ENCODE measurements at places on chromosomes 1 and 21. TPM values are rescaled to one million over a fixed set of nuclear protein-coding genes. Genes with fewer than 3 reads are reported as not detected.

FAM72B gene
- 58.1 TPM for total RNA-seq

- H3K27me3 ChIP-seq, result no peaks in the 10 kb centered on the region
- peaks cover 99% of the 10 kb centered on the region for H3K4me1 ChIP-seq
- no peak overlapping the region for H3K27ac ChIP-seq
- no peak overlapping the region for H3K4me3 ChIP-seq
- H3K36me3 ChIP-seq, result no peaks in the 10 kb centered on the region
Observed at GRCh38 chr1:206895325-206895724, 1.9 kb upstream of the IL24 start.

DNA sequence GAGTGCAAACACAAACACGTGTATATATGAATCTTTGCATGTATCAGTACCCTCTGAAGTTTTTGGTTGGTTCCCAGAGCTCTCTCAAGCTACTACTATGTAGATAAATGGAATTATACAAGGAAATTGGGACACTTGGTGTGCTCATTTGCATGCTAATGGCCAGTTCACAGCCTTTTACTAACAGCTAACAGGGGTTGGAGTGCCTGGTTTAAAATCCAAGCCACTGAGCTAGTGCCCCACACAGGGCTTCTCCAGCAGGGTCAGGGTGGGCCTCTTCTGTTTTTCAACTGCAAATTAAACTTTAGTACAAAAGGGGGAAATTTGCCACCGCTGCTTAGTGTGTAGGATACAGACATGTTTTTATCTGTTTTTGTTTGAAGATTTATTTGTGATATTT lies 121.0 kb downstream of the ATP5PO start:
- no peak for DNase-seq
- no peak overlapping the region for H3K4me3 ChIP-seq
- H3K27ac ChIP-seq, result no peak overlapping the region
- no peaks in the 10 kb centered on the region for H3K36me3 ChIP-seq
- no peaks in the 10 kb centered on the region for H3K27me3 ChIP-seq
- H3K4me1 ChIP-seq, result no peaks in the 10 kb centered on the region

DNA sequence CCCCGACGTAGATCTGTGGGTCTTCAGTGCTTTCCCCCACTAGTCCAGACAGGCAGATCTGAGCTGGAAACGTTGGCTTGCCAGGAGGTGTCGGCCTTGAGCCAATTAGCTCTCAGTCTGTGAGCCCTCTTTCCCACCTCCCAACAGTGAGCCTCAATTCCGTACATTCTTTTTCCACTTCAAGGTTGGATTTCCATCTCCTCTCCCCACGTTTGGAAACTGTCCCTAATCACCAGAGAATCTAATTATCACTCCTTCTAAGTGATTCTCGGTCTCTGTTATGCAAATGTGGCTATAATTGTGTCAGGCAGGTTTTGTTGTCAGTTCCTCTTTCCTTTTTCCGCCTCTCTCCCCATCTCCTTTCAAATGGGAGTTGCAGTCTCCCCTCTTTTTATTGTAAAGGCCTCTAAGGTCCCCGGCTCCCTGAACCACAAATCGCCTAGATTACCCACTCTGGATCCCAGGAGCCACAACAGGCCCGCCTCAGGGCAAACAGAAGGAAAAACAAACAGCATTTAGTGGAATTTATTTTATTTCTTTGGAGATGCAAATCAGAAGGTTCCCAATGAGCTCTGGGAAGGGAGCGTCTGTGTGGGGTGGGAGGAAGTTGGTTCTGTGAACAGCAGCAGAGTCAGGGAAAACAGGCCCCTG lies 29.4 kb upstream of the LRRN2 start:
- no peak for DNase-seq
- H3K27me3 ChIP-seq, result peaks cover 16% of the 10 kb centered on the region
- H3K4me3 ChIP-seq, result no peak overlapping the region
- no peaks in the 10 kb centered on the region for H3K36me3 ChIP-seq

PADI2 gene
- 0.14 TPM for total RNA-seq

DNA sequence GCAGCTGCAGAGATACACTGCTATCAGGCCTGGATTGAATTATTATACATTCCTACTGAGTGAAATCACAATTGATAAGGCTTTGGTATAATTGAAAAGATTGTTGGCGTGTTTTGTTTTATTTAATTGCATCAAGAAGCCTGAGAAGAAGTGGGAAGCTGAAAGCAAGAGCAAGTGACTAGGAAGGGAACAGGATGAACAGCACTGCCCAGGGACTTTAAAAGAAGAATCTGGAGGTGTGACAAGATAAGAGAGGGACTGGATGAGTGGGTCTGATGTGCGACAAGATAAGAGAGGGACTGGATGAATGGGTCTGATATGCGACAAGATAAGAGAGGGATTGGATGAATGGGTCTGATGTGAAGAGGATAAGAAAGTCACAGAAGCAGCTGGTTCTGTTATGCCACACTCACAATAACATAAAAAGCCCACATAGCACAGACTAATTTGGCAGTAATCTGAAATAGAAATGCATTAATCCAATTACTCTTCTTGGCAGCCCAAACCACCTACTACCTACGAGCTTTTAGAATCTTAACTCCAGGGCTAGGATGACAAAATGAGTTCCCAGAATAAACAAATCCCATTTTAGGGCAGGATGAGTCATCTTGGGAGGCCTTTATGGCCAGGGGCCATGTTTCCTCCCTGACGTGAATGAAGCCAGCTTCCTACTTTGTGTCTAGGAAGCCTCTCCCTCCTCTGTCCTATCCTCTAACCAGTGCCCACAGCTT lies 129.7 kb downstream of the DUSP10 start:
- H3K4me3 ChIP-seq, result no peak overlapping the region
- no peak overlapping the region for H3K27ac ChIP-seq
- no peaks in the 10 kb centered on the region for H3K4me1 ChIP-seq
- no peak for DNase-seq
- H3K27me3 ChIP-seq, result no peaks in the 10 kb centered on the region

SMPDL3B gene
- 0.41 TPM for total RNA-seq

USP16 gene
- 46.4 TPM for total RNA-seq

GRCh38 chr1:244224487-244225430 lies 173.7 kb downstream of the ZBTB18 start:
- no peaks in the 10 kb centered on the region for H3K27me3 ChIP-seq
- H3K36me3 ChIP-seq, result no peaks in the 10 kb centered on the region
- H3K4me3 ChIP-seq, result no peak overlapping the region
- H3K4me1 ChIP-seq, result no peaks in the 10 kb centered on the region
- no peak overlapping the region for H3K27ac ChIP-seq

- H3K36me3 ChIP-seq, result no peaks in the 10 kb centered on the region
- H3K4me1 ChIP-seq, result peaks cover 18% of the 10 kb centered on the region
- H3K27ac ChIP-seq, result no peak overlapping the region
- DNase-seq, result no peak
- H3K27me3 ChIP-seq, result no peaks in the 10 kb centered on the region
Observed at GRCh38 chr1:172375211-172375631, 45.3 kb upstream of the C1orf105 start.

DNA sequence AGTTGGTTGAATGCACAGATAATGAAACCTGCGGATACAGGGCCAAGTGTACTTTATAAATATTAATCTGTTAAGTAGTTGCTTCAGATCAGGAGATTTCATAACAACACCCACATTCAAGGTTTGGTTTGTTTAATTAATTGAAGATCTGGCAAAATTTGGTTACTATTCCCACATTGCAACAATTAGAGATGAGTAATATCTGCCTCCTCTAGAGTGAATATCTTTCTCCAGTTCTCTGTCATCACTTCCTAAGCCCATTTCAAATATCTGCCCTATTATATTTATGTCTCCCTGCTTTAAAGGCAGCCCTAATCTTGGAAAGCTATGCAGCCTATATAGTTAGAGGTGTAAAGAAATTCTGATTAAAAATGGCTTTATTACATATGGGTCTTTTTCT lies 61.4 kb downstream of the PPP2R5A start:
- no peak overlapping the region for H3K27ac ChIP-seq
- DNase-seq, result no peak
- no peak overlapping the region for H3K4me3 ChIP-seq

USP1 gene
- 84.3 TPM for total RNA-seq

RABIF gene
- total RNA-seq, result 10.8 TPM

DNA sequence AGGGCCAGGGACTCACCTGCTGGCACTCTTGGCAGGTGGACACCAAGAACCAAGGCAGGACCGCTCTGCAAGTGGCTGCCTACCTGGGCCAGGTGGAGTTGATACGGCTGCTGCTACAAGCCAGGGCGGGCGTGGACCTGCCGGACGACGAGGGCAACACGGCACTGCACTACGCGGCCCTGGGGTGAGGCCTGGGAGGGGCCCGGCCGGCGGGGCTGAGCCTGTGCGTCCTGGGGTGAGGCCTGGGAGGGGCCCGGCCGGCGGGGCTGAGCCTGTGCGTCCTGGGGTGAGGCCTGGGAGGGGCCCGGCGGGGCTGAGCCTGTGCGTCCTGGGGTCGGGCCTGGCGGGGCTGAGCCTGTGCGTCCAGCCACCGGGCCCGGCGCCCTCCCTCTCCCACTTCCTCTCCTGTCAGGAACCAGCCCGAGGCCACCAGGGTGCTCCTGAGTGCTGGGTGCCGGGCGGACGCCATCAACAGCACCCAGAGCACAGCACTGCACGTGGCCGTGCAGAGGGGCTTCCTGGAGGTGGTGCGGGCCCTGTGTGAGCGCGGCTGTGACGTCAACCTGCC lies 4.6 kb upstream of the MMP23B start:
- H3K36me3 ChIP-seq, result peaks cover 2% of the 10 kb centered on the region
- H3K27me3 ChIP-seq, result no peaks in the 10 kb centered on the region
- H3K4me3 ChIP-seq, result no peak overlapping the region

DNA sequence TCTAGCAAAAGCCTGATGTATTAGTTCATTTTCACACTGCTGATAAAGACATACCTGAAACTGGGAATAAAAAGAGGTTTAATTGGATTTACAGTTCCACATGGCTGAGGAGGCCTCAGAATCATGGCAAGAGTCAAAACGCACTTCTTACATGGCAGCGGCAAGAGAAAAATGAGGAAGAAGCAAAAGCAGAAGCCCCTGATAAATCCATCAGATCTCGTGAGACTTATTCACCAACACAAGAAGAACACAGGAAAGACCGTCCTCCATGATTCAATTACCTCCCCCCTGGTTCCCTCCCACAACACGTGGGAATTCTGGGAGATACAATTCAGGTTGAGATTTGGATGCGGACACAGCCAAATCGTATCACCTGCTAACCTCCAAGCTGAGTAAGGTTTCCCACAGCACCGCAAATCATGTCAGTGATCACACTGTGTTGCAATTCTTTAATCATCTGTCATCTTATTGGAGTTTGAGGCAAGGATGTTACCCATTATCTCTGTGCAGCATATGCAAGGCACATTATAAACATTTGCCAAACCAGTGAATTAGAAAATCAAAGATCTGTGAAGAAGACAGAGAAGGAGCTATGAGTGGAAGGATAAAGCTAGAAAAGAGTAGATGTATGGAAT lies 128.5 kb downstream of the ZNF281 start:
- H3K4me1 ChIP-seq, result no peaks in the 10 kb centered on the region
- H3K4me3 ChIP-seq, result no peak overlapping the region
- peaks cover 3% of the 10 kb centered on the region for H3K27me3 ChIP-seq
- H3K27ac ChIP-seq, result no peak overlapping the region
- no peak for DNase-seq

GRCh38 chr1:239274242-239274830 lies 112.0 kb upstream of the CHRM3 start:
- no peak overlapping the region for H3K4me3 ChIP-seq
- no peak for DNase-seq
- H3K36me3 ChIP-seq, result no peaks in the 10 kb centered on the region
- no peaks in the 10 kb centered on the region for H3K27me3 ChIP-seq

GRCh38 chr1:216887032-216887431 lies 163.8 kb upstream of the ESRRG start:
- DNase-seq, result no peak
- H3K4me1 ChIP-seq, result no peaks in the 10 kb centered on the region
- no peak overlapping the region for H3K27ac ChIP-seq
- H3K4me3 ChIP-seq, result no peak overlapping the region
- no peaks in the 10 kb centered on the region for H3K36me3 ChIP-seq

ZNF648 gene
- not detected for total RNA-seq

GRCh38 chr21:41766883-41767605 lies at the start of gene RIPK4:
Gene RIPK4, minus strand, starts transcription at chr21:41767052. Its CDS starts 11 bp downstream, at chr21:41767041.
- peaks cover 3% of the 10 kb centered on the region for H3K36me3 ChIP-seq
- peaks cover 65% of the 10 kb centered on the region for H3K27me3 ChIP-seq
- H3K27ac ChIP-seq, result peak within 1 kb of the TSS; percentile 87
- H3K4me1 ChIP-seq, result peaks cover 30% of the 10 kb centered on the region
- H3K4me3 ChIP-seq, result peak within 1 kb of the TSS; percentile 97

DNA sequence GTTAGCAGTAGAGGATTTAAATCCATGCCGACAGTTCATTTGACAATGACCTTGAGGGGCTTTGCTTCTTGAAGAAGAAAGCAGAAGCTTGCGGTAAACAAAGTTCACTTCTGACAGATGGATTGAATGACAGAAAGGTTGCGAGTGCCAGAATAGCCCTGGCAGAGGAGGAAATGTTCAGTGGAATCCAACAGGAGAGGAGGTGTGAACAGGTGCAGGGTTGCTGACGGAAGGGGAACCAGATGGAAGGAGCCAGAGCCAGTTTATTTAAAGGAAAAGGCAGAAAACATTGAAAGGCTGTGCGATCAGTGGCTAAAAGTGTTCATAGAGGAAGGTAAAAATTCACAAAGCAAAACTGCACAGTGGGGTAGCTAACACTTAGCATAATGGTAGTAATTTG lies 141.0 kb downstream of the SDCCAG8 start:
- DNase-seq, result no peak
- no peak overlapping the region for H3K27ac ChIP-seq

GRCh38 chr1:63545780-63546179 lies 22.5 kb downstream of the EFCAB7 start:
- H3K27me3 ChIP-seq, result no peaks in the 10 kb centered on the region
- H3K27ac ChIP-seq, result peak overlapping the region; percentile 54
- DNase-seq, result no peak
- H3K4me3 ChIP-seq, result no peak overlapping the region

All from activated T-cell treated with anti-CD3 and anti-CD28 coated beads, Interleukin-2, amount 50 U/mL, for 72 hours (primary cell).